Posterior vena cava (tissue), 2 donors: ENCODE measurements at places on chromosomes 1 and 21. TPM values are rescaled to one million over a fixed set of nuclear protein-coding genes. Genes with fewer than 3 reads are reported as not detected.

DNA sequence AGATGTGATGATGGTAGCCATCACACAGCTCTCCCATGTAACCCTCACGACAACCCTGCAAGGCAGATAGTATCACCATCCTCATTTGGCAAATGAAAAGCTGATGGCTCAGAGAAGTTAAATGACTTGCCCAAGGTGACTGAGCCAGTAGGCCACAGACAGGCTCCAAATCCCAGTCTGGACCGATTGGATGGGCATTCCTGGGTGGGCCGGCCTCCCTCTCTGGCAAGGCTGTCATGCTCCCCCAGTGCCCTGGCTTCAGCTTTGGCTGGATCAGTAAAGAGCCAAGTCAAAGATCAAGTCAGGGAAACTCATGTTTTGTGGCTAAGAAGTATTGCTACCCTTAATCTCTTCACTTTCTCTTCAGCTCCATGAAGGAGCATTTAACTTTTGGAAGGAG lies 41.2 kb downstream of the CDCP2 start:
- no peak for DNase-seq

DNA sequence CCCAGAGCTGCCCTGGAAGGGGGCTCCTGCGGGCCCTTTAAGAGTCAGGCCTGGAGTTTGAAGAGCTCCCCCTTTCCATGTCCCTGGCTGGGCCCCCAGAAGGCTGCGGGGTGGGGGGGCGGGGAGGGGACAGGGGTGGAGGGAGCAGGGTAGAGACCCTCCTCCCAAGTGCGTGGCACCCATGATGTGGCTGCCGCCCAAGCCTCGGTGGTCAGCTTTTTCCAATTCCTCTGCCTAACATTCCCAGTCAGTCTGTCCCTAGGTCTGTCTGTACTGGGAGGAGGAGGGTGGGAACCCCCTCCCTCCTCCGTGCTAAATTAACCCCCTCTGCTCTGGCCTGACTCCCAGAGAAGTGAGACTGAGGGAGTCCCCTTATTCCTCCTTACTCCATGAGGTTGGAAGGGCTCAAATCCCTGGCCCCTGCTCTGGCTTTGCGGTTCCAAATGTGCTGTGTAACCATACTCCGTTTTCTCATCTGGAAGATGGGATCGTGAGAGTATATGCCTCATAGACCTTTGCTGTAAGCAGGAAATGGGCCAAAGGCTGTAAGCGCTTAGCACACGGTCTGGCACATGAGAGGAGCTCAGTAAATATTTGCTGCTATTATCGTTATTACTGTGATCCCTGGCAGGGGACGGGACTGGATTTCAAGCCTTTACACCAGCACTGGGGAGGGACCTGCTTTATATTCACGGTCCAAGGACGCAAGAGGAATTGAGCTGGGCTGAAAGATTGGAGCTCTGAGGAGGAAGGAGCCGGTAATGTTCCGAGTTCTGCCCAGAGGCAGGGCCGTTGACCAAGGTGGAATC lies 658 bp upstream of the COL16A1 start:
- no peak for DNase-seq

Gene SLC35E2B
- 20.7 TPM for total RNA-seq

Gene OR2L3
- not detected for total RNA-seq

- no peak for DNase-seq
Observed at GRCh38 chr1:170558731-170559130, 26.8 kb downstream of the GORAB start.

- no peak for DNase-seq
Observed at GRCh38 chr21:17854745-17855144, 35.6 kb upstream of the C21orf91 start.

Gene HHIPL2
- total RNA-seq = 0.42 TPM

- DNase-seq = no peak
Observed at GRCh38 chr1:65362545-65362944, 53.2 kb downstream of the DNAJC6 start.

Gene CLDN19
- total RNA-seq = not detected

GRCh38 chr1:26081267-26082019 lies 14.0 kb upstream of the TRIM63 start:
- DNase-seq = no peak

- DNase-seq = no peak
Observed at GRCh38 chr1:110254604-110255391, 44.7 kb downstream of the KCNC4 start.

DNA sequence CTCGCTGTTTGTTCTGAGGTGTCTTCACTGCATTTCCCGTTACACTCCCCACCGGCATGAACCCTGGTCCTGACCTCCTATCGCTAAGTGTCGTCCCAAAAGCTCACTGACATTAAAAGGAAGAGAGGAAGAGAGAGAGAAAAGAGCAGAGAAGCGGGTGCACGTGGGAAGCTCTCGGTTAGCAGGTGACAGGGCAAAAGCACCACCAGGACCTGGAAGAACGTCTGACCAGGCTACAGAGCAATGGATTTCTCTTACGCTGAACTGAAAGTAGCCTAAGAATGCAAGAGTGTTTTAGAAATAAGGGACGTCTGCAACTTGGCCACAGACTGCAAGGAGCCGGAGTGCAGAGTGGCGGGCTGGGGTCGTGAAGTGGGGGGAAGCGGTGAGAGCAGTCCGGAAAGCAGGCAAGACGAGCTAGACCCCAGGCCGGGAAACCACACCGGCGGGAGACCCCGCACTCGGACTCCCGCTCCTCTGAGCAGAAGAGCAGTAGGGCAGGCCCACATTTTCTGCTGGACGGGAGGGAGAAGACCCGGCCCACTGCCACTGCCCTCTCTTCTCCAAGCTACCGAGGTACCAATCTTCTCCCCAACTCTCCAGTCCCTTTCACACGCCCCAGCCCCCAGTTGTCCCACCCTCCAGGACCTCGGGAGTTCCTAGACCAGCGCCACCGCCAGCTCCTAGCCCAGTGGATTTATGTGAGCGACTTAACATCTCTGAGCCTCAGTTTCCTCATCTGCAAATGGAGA lies 8.3 kb upstream of the MPZL1 start:
- peak; percentile 83 for DNase-seq

DNA sequence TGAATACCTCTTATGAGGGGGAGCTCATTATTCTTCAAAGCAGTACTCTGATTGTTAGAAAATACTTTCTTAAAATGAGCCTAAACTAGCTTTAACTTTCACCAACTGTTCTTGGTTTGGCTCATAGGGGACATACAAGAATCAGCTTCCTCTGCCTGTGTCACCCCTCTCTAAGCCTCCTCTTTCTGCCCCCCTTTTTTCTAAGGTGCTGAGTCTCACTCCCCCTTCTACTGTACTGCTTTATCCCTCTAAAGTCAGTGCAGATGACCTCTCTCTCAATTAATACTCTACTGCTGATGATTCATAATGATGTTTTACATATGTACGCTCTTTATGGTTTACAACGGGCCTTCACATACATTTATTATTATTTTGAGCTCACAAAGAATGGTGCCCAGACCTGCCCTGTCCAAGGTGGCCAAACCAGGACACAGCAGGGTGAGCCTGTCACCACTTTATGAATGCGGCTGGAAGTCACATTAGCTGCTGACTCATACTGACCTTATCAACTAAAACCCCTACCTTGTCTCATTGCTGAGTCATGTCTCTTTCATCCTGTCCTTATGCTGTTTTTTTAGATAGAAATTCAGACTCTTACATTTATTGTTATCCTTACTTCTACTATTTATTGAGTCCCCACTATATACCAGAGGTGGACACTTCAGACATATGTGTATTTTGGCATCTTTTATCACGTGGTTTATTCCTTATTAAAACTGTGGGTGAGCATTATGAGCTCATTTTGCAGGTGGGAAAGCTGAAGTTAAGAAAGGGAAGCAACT lies 126.9 kb downstream of the RNF220 start:
- DNase-seq = no peak

GRCh38 chr1:183365676-183366075 lies 52.5 kb downstream of the NMNAT2 start:
- DNase-seq = no peak

- no peak for DNase-seq
Observed at GRCh38 chr1:84159533-84160240, 15.6 kb downstream of the PRKACB start.

GRCh38 chr1:2032737-2033136 lies 13.6 kb downstream of the GABRD start:
- DNase-seq = no peak

Gene FAM177B
- total RNA-seq = not detected

- no peak for DNase-seq
Observed at GRCh38 chr1:59383963-59384362, 87.1 kb downstream of the FGGY start.

DNA sequence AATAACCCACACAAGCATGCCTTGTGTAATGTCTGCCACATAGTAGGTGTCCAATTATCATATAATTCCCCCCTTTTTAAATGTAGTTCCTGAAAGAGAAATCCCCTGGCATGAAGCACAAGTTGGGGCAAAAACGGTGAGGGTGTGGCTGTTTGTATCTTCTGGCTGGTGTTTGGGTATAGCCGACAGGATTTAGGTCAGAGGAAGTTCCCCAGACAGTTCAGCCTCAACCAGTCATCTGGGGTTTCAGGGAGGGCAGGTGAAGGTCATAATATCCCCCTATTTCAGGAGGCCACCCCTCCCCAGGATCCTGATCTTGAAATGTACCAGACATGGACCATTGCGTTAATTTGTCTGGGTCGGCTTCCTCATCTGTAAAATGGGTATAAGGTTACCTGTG lies 29.1 kb upstream of the JUN start:
- no peak for DNase-seq

Gene TNFRSF18
- total RNA-seq = 0.93 TPM

- no peak for DNase-seq
Observed at GRCh38 chr1:79738101-79738500, 731.6 kb upstream of the ADGRL4 start.

Gene RFX5
- total RNA-seq = 31.1 TPM

- DNase-seq = no peak
Observed at GRCh38 chr1:177585302-177586220, 384.3 kb downstream of the SEC16B start.

Gene MYCL
- total RNA-seq = 0.51 TPM

GRCh38 chr1:147486876-147487656 lies 54.2 kb upstream of the BCL9 start:
- no peak for DNase-seq

GRCh38 chr1:89986020-89986419 lies 8.9 kb upstream of the ZNF326 start:
- no peak for DNase-seq

Gene TFF2
- total RNA-seq = not detected

GRCh38 chr1:158354255-158354654 lies 561 bp downstream of the CD1E start:
- no peak for DNase-seq

GRCh38 chr1:10657088-10657847 lies 139.2 kb downstream of the CASZ1 start:
- DNase-seq = no peak

DNA sequence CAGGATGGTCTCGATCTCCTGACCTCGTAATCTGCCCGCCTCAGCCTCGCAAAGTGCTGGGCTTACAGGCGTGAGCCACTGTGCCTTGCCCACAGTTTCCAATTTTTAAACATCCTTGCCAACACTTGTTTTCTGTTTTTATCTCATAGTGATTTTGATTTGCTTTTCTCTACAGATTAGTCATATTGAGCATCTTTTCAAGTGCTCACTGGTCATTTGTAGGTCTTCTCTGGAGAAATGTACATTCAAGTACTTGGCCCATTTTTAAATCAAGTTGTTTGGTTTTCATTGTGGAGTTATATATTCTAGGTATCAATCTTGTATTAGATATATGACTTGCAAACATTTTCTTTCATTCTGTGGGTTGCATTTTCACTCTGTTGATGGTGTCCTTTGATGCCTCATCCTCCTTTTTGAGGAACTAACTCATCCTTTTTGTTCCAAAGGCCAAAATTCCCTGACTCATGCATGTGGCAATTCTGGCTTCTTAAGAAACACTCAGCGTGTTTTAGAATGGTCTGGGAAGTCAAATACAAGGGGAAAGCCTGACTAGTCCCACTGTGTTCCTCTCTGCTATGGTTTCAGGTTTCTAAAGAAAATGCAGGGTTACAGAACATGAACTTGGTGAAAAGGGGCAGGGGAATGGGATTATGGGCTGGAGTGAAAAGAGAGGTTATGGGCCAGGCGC lies 37.3 kb downstream of the PTAFR start:
- DNase-seq = no peak

DNA sequence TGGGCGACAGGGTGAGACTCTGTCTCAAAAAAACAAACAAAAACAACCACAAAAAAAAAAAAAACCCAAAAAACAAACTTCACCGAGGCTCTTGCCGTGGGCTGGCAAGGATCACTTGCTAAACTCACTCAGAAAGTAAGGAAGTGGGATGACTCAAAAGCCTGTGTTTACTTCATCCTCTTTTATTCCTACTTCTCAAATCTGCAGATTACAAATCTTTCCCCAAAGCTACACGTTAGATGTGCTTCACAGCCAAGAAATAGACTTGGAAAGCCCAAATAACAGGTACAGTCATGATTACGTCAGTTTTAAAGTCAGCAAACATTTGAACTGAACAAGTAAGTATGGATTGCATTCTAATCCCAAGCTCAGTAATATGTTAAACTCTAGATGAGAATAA lies 359.3 kb downstream of the ADGRL2 start:
- no peak for DNase-seq
